ENCODE measurements at places on chromosomes 16 and 17.

GRCh38 chr16:1531638-1531910, 1.9 kb upstream of the TMEM204 start:
- DNase-seq, result no peak

- no peak for DNase-seq
Measured at GRCh38 chr17:69042308-69042707, 18.4 kb downstream of the ABCA9 start.

DNA sequence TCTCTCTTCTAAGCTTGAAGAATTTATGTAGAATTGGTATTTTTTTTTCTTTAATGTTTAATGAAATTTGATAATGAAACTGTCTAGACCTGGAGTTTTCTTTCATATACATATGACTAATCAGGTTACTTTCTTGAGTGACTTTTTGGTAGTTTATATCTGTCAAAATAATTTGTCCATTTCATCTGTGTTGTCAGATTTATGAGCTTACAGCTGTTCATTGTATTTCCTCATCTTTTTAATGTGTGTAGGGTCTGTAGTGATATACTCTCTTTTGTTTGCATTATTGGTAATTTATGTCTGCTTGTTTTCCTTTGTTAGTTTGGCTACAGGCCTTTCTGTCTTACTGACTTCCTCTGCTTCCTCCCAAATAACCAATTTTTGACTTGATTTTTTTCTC, 55.7 kb downstream of the TAOK1 start:
- no peak for DNase-seq

DNA sequence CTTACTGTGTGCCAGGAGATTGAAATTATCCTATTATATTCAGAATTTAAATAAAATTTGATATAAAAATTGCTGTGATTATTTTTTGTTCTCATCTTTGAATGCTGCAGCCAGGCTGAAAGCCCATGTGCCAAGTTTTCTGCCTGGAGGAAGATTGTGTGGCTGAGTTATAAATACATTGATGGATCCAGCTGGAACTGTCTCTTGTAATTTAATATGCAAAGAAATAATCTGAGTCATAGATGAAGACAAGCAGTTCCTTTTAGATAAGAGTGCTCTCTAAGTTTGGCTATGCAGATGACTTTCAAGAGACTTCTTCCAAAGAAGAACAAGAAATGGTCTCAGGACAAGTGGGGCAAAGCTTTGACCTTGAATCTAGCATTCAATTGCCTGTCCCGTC, 871.0 kb downstream of the CDH11 start:
- DNase-seq, result no peak
